ENCODE measurements at places on chromosomes 4 and X.

- no peak for DNase-seq
These were observed 225.8 kb upstream of the ARSJ start for GRCh38 chr4:114205261-114205660.

GRCh38 chrX:63735882-63736281 lies 49.1 kb downstream of the ARHGEF9 start:
- no peak for DNase-seq

DNA sequence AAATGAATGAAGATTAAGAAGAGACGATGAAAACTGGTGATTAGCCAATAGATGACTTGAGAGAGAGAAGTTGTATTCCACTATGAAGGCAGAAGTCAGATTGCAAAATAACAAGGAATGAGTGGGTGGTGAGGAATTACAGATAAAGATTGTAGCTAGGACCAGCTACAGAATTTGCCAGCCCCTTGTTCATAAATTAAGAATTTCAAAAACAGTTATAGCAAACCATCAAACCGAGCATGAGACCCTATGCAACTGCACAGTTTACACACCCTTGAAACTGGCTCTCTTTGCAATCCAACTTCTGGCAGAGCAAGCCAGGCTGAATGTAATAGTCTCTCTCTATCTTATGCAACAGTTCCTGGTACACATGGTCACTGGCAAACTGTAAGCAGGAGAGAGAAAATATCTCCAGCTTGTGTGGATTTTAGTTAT lies 35.2 kb downstream of the STAP1 start:
- no peak for DNase-seq

- DNase-seq: no peak
These were observed 333.8 kb upstream of the GRIA3 start for GRCh38 chrX:122850326-122850725.

DNA sequence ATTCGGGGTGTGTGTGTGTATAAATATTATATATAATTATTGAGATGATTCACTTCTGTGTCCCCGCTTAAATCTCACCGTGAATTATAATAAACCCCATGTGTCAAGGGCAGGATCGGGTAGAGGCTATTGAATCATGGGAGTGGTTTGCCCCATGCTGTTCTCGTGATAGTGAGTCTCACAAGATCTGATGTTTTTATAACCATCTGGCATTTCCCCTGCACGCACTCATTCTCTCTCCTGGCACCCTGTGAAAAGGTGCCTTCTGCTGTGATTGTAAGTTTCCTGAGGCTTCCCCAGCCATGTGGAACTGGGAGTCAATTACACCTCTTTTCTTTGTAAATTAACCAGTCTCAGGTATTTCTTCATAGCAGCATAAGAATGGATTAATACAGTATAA lies 851.4 kb upstream of the AGA start:
- no peak for DNase-seq

- DNase-seq: no peak
These were observed 125.3 kb downstream of the GLUD2 start for GRCh38 chrX:121172703-121173102.

- no peak for DNase-seq
These were observed 756.1 kb downstream of the SH3BGRL start for GRCh38 chrX:81957900-81958545.

DNA sequence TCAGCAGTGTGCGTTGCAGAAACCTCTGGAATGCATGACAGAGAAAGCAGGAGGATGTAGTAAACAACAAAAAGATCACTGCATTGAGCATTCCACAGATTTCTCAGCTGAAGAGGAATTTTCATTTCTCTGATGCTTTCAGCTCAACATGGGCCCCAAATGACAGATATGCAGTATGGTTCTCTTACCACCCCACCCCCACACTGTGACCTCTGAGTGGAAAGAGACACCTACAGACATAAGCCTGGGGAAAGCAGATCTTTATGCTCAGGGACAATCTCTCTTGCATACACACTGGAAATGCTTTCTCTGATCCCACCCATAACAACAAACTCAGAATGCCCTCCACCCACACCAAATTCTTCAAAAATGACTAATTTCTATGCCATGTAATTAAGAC lies 983.7 kb upstream of the LCORL start:
- no peak for DNase-seq

- DNase-seq: no peak
These were observed 472.2 kb upstream of the TENM3 start for GRCh38 chr4:181770971-181771370.

GRCh38 chr4:146638333-146638785 lies 334 bp upstream of the POU4F2 start:
- no peak for DNase-seq

DNA sequence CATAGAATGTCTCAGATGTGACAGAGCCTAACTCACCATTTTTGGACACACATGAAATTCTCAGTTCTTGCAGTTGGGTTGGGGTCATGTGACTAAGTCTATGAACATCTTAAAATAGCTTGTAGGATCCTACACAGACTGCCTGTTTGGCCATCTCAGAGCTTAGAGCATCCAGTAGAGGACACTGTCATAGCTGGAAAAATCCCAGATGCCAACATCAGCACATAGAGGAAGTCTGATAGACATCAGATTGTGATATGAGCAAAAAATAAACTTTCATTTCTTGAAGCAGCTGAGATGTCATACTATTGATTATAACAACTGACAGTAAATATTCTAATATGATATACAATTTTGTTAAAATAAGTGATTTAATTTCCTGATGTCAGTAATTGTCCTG lies 207.1 kb downstream of the TRAM1L1 start:
- no peak for DNase-seq

- no peak for DNase-seq
These were observed 40.3 kb downstream of the PDGFC start for GRCh38 chr4:156931267-156931666.

DNA sequence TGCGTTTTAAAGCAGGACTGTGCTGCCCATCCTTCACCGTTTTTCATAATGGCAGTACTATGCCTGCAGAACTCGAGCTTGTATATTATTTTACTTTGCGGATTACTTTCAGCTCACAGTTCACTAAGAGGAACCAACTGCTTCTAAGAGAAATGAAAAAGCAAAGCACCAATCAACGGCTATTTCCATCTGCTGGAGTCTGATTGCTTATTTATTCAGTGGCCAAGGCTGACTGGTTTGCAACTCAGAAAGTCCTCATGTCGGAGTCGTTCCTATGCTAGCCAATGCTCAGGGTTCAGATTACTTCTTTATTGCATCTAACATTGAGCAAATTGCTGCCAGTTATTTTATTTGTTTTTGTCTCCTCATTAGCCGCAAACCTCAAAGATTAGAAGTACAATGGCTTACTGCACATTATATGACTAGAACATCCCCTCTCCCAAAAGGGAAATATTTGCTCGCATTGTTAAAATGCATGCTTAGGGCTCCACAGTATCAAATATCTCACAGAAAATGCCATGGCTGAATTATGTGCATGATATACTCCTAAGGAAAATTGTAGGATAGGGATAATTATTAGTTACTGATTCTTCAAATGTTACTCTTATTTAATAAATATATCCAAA lies 1628.2 kb upstream of the ADGRL3 start:
- DNase-seq: no peak

GRCh38 chrX:48613502-48614160 lies 16.3 kb downstream of the WDR13 start:
- DNase-seq: no peak

DNA sequence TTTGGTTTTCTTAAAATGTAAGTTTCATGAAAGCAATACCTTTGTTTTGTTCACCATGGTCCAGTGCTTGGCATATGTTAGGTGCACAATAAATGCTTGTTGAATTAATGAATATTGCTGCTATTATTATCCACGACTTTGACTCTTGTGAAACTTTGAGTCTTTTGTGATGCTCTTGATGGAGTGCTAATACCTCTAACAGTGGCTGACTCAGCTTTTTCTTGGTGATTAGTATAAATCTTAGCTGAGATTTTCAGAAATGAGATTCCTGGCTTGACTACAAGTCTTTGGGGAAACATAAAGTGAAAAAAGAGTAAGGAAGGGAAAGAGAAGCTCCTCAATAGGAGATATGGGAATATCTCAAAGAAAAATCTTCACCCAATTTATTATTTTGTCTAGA lies 375.2 kb upstream of the RPS6KA3 start:
- DNase-seq: no peak

- DNase-seq: no peak
These were observed 87.6 kb downstream of the HAUS3 start for GRCh38 chr4:2154215-2154740.

DNA sequence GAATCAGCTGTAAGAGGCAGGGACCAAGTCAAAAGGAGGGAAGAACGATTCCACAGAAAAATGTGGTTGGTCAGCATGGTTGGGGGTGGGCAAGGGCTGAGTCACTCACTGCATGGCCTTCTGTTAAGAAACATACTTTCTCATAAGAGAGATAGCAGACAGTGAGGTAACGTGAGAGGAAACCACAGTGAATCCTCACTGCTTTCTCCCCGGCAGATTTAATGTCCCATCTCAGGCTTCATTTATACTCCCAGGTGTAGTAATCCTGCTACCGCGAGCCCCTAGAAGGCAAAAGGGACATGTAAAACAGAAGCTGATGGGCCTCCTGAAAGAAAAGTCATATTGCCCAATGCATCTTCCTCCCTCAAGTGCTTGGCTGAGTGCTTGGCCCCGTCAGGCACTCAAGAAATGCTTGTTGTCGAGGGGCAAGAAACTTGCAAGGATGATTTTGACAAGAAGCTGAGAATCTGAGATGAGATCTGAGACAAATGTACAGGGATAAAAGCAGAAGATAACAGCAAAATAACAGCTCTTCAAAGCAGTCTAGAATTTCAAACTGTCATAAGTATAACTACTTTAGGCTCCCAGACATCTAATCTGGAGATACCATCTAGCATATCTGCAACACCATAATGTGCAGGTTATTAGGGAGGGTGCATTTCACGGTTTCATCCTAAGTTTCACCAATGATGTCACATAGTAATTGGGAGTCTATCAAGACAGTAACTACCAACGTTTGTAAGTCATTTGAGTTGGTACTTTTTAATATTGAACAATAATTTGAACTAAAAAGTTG lies 40.2 kb downstream of the SH3KBP1 start:
- no peak for DNase-seq

DNA sequence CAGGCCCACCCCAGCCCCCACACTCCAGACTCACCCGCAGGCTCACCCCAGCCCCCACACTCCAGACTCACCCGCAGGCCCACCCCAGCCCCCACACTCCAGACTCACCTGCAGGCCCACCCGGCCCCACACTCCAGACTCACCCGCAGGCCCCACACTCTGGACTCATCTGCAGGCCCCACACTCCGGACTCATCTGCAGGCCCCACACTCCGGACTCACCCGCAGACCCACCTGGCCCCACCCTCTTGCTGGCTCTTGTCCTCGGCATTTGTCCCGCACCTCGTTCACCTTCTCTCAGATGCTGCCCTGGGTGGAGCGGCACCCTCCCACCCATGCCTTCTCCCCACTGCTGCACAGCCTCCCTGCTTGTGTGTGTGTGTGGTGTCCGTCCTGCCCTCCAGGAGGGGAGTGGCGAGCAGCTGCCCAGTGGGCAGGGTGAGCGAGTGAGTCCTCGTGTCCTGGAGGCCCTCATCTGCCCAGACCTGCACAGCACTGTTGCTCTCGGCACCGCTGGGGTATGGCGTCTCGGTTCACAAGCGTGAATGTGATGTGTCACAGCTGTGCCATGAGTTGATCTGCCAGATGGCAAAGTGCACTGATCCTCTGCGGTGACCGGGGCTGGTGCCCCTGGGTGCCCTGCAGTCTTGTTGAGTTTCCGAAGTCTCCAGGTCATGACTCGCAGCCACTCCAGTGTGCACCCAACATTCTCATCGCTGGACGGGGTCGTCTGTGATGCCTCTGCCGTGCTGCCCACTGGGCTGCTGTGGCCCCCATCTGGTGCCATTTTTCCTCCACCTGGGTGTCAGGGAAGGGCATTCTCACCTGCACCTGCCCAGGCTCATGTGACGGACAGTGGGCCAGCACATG lies 27.7 kb downstream of the MAEA start:
- DNase-seq: no peak

DNA sequence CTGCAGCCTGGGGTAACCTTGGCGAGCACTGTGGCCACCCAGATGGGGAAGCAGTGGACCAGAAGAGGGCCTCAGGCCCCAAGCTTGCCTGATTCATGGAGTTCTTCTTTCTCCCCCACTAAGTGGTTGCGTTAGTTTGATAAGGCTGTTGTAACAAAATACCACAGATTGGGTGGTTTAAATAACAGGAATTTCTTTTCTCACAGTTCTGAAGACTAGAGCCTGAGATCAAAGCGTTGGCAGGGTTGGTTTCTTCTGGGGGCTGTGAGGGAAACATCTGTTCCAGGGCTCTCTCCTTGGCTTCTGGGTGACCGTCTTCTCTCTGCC lies 105.7 kb upstream of the GATB start:
- DNase-seq: no peak

DNA sequence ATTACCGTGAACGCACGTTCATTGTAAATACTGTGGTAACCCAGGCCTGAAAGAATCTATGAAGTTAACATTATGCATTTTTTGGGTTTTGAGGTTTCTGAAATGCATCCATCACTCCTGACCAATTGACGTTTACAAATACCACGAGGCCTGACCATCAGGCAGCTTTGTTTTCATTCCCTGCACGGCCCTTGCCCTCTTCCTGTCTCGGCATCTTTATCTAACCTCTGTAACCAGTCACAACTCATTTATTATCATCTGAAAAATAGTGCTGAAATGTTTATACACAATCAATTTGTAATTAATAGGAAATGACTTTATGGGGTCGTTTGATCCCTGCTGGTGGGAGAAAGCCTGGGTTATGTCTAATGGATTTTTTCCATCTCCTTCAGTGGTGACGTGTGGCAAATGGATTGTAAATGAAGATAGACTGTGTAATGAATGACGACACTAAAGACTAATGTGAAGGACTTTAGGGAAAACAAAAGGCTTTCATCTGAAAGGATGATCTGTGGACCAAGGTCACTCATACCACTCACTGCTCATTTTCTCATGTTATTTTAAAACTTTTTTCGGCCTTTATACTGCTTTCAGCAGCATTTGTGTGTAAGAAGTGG lies 102.7 kb upstream of the SORBS2 start:
- no peak for DNase-seq

- no peak for DNase-seq
These were observed 122.5 kb downstream of the NFKB1 start for GRCh38 chr4:102623622-102624021.

GRCh38 chr4:87239821-87240220 lies 19.4 kb upstream of the KLHL8 start:
- no peak for DNase-seq

DNA sequence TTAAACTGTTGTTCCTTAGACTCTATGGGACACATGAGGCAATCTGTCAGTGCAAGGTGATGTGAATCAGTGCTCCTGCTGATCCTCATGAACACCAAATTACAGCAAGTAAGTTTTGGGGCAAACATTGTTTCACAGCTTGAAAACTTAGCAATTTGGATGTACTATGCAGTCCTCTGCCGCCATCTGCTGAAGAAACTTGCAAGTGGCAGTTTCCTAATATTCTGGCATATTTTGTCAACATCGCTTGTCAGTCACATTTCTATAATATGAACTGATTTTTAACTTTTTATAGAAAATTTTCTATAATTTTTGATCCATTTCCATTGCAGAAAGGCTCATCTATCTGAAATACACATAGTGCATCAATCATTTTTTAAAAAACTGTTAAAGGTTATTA lies 56.3 kb downstream of the ZAR1 start:
- peak; percentile 9 for DNase-seq

GRCh38 chrX:136711147-136711546 lies 63.2 kb downstream of the CD40LG start:
- DNase-seq: no peak

- DNase-seq: no peak
These were observed 16.3 kb downstream of the PDS5A start for GRCh38 chr4:39961311-39961877.

Measured in CD8-positive, alpha-beta T cell (primary cell).